Cardiac septum (tissue), 1 donor: ENCODE measurements at places on chromosomes 1 and 21.

- DNase-seq: peak; percentile 55
Observed at GRCh38 chr1:2605509-2606395, 19.2 kb downstream of the PRXL2B start.

- DNase-seq: no peak
Observed at GRCh38 chr1:247288341-247288740, 32.5 kb downstream of the VN1R5 start.

DNA sequence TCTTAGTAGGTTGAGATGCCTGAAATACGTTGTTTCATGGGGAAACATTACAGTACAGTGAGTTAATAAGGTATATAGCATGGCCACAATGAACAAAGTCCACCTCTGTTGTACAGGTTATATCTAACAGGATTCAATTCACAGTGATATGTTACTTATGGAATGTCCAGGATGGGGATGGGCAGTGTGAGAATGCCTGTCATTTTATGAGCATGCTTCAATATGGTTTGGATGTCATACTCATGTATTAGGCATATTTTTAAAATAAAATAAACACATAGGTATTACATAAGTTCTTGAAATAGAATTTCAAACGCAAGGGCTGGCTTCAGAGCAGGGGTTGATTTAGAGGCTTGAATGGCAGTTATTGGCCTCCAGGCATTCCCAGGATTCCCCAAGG lies 6.1 kb upstream of the PHLDA3 start:
- no peak for DNase-seq

- DNase-seq: peak; percentile 92
Observed at GRCh38 chr1:220748089-220748934, at the start of gene MTARC2. Gene MTARC2, plus strand, starts transcription at chr1:220748322. Its CDS starts 210 bp downstream, at chr1:220748532.

- DNase-seq: no peak
Observed at GRCh38 chr21:27149034-27149433, 182.1 kb upstream of the ADAMTS5 start.

DNA sequence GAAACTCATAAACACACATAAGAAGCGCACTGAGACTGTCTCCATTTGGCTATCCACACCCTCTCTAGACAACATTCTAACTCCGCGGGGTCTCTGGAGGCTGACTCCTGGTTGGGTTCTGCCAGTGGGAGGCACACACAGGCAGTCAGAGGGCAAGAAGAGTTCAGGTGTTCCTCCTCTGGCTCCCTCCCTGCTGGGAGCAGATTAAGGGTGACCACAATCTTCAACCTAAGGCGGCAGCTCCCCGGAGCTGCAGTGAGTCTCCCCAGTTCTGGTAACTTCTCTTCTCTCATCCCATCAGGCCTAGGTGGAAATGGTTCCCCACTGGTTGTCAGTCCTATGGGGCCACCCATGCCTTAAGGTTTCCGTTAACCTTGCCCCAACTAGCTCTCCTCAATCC lies 7.4 kb upstream of the TENT5C start:
- DNase-seq: no peak

DNA sequence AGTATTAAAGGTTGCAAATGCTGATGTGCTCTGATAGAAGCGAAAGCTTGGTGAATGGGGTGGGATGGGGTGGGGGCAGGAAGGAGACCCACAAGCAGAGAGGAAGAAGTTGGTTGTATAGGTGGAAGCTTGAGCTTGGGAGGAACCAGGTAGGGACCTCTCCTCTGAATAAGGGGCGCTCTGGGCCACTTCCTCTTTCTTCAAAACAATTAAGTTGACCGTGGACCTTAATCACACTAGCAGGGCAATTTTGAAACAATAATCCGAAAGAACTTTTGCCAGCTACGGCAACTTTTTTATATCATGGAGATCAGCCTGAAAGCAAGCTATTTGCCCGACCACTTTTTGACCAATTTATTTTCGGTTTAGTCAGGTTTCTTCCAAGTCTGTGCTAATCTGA lies 1.9 kb upstream of the DYRK1A start:
- DNase-seq: no peak

DNA sequence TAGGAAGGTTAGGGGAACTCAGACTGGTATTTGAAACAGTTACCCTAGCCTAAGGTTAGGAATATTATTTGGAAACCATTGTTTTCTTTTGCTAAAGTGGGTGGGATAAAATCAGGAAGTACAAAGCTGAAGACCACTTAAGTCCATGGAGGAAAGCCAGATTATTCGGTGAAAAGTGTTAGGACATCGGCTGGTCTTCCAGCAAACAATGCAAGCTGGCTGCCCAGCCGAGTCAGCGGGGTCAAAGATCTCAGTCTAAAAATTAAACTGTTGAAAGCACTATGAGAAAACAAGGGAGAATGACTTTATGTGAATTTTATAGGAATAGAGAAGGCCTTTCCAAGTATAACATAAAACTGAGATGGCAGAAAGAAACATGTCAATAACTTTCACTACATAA lies 231.7 kb downstream of the KCNJ6 start:
- DNase-seq: no peak

DNA sequence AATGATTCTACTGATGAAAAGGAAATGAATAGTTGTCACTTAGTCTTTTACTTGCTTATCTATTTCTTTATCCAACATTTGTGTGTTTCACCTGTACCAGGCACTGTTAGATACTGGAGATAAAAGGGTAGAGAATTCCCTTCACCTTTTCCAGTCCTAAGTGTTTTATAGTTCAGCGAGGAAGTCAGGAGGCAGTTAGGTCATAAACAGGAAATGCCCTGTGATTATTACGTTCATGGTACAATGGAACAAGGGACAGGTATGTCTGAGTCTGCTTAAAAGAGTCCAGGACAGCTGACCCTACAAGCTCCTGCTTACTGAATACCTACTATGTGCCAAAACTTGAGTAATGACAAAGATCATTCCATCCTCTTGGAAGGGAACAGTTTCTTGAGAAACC lies 77.8 kb downstream of the TNR start:
- no peak for DNase-seq

DNA sequence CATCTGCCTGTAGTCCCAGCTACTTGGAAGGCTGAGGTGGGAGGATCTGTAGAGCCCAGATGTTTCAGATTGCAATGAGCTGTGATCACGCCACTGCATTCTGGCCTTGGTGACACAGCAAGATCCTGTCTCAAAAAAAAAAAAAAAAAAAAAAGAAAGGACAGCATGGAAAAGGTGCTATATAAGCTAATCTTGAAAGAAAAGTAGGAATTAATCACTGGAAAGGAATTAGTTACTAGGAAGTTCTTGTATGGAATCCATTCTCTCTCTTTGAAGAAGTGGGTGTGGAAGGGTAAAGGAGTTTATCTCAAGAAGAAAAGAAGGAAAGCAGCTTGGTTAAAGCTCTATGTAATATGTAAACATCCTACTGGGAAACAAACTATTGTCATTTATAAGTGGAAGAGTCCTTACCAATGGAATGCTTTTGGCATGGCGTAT lies 339.2 kb downstream of the DPYD start:
- DNase-seq: no peak

DNA sequence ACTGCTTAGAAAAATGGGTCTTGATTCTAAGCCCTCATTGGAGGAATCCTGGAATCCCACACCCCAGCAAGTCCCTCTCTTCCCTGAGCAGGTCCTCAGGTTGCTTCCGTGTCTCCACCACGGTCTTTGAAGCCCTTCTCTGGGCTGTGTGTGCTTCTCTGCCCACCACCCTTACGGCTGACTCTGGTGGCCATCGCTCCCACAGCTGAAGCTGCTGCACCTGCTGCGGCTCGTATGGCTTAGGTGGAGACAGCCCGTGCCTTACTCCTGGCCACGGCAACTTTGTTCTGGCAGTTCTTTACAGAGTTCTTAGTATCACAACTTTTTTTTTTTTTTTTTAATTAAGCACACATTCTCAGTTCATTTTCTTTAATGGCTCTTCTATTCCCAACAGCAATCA lies 10.9 kb upstream of the KIF26B start:
- no peak for DNase-seq

- no peak for DNase-seq
Observed at GRCh38 chr21:45423968-45424853, 19.2 kb downstream of the COL18A1 start.

DNA sequence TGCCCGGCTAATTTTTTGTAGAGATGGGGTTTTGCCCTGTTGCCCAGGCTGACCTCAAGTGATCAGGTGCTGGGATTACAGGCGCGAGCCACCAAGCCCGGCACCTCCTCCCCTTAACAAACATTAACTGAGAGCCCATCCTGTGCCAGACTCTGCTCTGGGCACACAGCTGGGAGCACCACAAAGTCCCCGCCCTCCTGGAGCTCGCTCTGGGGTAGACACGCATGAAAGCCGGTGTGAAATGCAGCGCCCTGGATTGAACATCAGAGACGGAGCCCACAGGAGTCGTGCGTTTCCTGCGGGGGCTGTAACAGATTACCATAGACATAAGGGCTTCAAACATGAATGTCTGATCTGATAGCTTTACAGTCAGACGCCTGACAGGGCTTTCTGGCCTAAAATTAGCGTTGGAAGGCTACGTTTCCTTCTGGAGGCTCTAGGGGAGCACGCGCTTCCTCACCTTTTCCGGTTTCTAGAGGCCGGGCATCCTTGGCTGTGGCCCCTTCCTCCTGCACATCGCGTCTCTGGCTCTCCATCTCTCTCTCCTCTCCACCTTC lies 14.3 kb downstream of the SLC27A3 start:
- no peak for DNase-seq

GRCh38 chr1:41752514-41753170 lies 166.1 kb downstream of the HIVEP3 start:
- DNase-seq: no peak

- DNase-seq: no peak
Observed at GRCh38 chr1:219460896-219461815, 151.7 kb downstream of the ZC3H11B start.

GRCh38 chr1:59124166-59124565 lies 172.7 kb upstream of the FGGY start:
- no peak for DNase-seq

DNA sequence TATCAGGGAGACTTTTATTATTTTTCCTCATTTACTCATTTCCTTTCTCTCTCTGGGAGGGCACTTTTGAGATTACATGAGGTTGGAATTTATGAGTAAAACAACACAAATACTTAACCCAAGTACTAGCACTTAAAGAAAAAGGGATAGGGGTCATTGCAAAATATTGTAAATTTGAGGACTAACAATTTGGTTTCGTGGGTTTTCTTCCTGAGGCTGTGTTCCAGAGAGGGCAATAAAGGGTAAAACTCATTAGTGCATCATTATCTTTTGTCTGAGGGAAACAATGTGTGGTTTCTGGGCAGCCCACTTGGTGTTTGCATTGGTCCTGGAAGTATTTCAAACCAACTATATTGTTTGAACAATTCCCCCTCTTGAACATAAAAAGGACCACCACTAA lies 96.5 kb downstream of the GREM2 start:
- no peak for DNase-seq

DNA sequence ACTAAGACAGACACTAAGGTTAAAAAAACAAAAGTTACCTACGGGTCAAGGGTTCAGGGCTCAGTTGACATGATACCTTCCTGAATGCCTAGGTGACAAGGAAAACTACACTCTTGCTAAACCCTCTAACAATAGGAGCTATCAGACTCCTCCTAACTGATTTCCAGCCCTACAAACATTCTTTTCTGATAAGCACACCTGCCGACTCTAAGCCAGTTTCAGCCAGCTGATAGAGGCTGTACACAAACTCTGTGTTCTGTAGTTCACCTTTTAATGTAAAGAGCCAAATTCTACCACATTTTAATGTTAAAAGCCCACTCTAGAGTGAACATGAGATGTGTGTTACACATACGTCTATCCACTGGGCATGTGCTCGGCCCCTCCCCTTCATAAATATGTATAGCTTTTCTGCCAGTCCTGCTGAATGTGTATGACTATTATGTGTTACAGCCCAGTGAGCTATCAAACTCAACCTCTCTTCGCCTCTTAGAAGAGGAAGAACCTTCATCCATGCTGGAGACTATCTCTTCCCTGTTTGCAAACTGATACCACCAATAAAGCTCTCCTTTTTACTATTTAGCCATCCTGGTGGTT lies 40.0 kb upstream of the FAM163A start:
- DNase-seq: no peak

DNA sequence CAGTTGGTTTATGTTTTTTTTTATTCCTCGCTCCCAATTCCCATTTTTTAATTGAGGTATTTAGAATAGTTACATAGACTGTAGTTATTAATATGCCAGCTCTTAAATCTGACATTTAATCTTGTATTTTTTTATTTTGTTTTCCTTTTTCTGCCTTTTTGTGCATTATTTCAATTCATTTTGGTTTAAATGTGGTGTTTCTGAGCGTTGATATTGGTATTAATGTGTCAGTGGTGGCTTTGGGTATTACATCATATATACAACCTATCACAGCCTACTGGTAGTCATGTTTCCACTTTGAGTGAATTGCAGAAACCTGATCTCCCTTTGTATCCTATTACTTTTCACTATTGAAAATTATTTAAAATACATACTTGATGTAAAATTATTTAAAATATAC lies 1027.3 kb downstream of the KCNT2 start:
- no peak for DNase-seq

DNA sequence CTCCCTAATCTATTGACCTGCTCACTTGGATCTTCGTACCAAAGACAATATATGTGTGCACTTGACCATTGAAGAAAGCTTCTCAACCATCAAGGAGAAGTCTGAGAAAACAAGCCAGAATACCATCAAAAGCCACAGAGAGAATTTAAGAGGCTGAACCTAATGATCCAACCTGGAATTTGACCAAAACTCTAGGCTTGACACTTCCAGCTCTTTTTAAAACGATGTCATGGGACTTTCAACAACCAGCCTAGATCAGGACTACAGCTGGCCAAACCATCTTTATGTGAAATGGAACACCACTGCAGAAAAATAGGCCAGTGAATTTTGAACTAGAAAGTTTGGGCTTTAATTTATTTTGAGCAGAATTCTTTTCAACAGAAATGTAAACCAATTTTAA lies 444.4 kb downstream of the LTN1 start:
- no peak for DNase-seq

- DNase-seq: no peak
Observed at GRCh38 chr21:35711661-35712060, 348.7 kb downstream of the SETD4 start.

DNA sequence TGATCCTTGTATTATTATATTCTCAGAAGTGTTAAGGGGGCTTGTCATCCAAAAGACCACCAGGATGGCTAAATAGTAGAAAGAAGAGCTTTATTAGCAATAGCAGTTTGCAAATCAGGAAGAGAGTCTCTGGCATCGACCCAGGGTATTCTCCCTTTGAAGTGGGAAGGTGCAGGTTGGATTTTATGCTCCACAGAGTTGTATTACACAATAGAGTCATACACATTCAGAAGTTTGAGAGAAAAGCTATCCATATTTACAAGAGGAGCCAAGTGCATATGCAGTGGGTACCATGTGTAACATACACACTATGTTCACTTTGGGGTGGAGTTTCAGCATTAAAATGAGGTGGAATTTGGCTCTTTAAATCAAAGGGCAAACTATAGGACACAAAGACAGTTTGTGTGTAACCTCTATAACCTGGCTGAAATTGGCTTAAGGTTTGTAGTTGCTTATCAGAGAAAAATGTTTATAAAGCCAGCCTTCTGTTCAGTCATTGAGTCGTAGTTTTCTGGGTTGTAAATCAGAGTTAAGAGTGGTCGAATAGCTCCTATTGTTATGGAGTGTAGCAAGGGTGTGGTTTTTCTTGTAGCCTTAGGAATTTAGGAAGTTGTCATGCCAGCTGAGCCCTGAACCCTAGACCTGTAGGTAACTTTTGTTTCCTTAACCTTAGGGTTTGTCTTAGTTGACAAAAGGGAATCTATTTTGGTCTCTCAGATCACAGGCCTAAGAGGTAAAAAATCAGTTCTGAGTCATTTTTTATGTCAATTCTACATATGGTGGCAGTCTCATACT lies 125.3 kb downstream of the DNM3 start:
- DNase-seq: no peak

GRCh38 chr1:77489910-77490309 lies 192.5 kb downstream of the ZZZ3 start:
- no peak for DNase-seq
